ENCODE measurements at places on chromosomes 6 and 20.

DNA sequence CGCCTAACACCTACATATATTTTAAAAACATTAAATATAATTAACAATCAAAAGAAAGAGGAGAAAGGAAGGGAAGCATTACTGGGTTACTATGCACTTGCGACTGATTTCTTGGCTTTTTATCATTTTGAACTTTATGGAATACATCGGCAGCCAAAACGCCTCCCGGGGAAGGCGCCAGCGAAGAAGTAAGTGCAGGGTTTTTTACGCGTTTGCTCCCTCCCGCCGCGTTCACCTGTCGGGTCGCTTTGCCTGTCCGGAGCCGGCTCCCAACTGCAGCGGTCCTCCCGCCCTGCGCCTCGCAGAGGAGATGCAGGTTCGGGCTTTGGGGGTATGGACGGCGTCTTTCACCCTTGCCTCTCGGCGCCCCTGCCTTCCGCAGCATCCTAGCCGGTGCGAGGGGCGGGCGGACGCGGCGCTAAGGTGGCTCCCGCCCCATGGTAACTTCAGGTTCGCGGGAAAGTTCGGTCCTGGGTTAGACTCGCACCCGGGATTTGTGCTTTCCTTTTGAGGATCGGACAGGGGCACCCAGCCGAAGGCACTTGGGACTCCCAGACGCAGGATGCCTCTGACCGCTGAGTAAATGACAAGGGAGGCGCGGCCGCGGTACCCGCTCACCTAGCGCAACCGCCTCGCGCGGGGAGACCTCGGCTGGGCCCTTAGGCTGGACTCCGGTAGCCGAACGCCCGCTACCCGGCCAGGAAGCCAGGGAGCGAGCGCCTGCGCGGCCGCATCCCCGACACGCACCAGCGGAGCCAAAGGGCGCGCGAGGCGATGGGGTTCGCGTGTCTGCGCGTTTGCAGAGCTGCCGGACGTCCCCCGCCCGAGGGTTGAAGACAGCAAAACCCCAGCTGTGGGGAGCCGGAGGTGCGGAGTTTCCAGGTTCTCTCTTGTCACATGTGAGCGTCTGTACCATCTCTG is 891 bp downstream of the RSPO3 start:
- DNase-seq: no peak

GRCh38 chr6:97059473-97059872 is 134.9 kb downstream of the KLHL32 start:
- peak; percentile 26 for DNase-seq

- DNase-seq: no peak
Observed at GRCh38 chr6:129771678-129772077, 61.7 kb upstream of the ARHGAP18 start.

DNA sequence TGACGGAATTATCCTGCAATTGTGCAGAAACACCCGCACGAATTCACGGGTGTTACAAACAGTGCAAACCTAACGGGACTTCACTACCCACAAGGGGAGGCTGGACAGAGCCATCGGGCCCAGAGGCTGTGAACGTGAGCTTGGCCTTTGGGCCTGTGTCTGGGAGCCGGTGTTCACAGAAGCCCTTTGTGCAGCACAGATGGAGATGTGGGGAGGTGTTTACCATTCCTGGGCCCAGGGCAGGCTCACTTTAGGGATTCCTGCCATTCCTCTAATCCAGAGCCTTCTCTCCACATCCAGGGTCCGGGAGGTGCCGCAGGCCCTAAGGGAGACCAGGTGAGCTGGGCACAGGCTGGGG is 15.0 kb downstream of the COL9A3 start:
- DNase-seq: no peak

DNA sequence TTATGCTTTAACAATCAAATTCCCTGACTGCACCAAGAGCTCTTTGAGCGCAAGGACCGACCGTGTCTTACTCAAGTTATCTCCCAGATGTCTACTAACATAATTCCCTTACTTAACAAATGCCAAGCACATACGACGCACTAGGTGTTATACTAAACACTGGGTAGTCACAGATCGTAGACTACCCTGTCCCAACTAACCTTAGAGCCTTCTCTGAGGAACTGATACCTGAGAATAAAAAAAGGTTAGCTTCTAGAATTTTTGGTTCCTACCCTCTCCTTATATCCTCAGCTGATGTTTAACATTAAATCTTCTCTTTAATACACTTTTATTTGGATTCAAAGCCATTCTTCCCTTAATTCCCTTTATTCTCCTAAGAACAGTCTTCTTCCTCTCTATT is 38.5 kb downstream of the EPB41L2 start:
- no peak for DNase-seq

Measured in GM12864 (cell line).